ENCODE measurements at places on chromosomes 3 and 15.

DNA sequence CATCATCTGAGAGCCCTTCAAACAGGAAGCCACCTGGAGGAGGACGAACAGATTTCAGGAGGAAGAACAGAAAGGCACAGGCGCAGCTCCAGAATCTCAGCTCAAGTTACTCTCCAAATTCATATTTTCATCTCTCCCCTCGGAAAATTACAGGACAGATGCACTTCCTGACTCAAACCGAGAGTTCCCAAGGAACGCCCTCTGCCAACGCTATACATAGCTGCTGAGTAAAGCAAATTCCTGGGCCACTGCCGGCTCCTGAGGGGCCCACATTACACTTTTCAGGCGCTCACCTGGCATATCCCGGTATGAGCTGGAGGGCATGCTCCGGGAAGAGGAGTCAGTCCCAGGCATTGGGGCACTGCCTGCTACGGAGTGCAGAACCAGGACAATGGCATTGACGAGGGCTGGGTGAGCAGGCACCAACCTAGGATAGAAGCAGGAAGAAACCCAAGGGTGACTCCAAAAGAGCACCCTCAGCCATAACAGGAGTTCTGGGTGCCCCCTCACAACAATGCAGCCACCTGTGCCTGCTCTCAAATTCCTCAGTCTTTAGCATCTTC is 11.2 kb downstream of the UBL7 start:
- no peak for DNase-seq

DNA sequence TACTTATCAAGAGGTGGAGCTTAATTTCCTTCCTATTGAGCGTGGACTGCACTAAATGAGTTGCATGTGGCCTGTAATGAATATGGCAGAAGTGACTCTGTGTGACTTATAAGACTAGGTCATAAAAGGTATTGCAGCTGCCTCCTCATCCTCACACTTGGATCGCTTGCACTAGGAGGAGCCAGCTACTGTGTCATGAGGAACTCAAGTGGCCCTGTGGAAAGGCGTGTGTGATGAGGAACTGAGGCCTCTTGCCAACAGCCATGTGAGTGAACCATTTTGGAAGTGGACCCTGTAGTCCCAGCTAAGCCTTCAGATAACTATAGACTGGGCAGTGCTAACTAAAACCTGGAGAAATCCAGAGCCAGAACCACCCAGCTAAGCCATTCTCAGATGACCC is 7.1 kb upstream of the SLC30A4 start:
- DNase-seq = no peak

GRCh38 chr15:38670128-38671005 is 105.8 kb upstream of the RASGRP1 start:
- peak; percentile 37 for DNase-seq

DNA sequence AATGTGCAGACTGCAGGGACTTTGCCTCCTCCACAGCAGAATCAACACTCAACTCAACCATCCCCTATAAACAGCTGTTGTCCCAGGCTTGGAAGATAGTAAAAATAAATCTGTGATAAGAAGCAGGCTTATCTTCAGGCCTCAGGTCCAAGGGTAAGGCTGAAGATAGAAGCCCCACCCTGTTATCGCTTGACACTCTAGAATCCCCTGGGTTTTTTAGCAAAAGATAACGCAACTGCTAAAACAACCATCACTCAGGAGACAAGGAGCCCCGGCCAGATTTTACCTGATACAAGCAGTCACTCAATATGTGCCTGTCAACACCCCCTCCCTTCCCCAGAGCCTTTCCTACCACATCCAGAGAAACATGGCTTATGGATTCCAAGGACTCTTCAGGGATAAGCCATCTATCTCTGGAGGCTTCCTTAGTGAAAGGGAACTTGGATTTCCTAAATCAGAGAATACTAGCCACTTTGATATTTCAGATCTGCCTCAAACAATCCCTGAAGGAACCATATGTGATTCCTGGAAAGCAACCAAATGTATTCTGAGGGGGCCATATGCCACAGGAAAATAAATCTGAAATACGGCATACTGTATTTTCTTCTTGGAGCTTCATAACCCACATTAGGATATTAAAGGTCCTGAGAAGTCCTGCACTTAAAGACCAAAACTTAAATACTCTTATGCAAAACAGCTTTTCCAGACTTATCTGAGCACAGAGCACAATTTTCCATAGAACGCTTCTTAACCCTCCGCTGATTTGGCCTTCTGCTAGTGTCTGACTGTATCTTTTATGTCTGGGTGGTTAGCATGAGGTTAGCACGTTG is 60.4 kb downstream of the LYZL4 start:
- no peak for DNase-seq

DNA sequence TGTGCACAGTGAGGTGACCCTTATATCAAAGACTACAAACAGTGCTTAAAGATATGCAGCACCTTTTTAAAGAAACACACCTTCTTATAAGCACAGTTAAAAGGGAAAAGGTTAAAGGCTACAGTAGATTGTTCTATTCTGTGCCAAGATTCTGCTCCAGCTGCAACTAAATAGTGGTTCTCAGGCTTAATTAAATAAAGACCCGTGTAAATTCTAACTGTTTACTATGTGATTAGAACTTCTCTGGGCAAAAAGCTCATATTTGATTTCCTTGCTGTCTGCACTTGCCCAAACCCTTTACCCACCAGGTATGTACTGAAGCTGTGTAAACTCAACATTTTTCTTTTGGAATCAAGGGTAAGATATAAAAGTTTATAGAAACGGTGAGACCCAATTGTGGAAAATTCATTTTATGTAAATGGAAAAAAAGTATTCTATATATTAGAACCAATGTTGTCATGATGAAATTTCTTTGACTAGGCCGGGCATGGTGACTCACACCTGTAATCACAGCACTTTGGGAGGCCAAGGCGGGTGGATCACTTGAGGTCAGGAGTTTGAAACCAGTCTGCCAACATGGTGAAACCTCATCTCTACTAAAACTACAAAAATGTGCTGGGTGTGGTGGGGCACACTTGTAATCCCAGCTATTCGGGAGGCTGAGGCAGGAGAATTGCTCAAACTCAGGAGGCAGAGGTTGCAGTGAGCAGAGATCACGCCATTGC is 230.6 kb downstream of the MECOM start:
- DNase-seq = no peak

DNA sequence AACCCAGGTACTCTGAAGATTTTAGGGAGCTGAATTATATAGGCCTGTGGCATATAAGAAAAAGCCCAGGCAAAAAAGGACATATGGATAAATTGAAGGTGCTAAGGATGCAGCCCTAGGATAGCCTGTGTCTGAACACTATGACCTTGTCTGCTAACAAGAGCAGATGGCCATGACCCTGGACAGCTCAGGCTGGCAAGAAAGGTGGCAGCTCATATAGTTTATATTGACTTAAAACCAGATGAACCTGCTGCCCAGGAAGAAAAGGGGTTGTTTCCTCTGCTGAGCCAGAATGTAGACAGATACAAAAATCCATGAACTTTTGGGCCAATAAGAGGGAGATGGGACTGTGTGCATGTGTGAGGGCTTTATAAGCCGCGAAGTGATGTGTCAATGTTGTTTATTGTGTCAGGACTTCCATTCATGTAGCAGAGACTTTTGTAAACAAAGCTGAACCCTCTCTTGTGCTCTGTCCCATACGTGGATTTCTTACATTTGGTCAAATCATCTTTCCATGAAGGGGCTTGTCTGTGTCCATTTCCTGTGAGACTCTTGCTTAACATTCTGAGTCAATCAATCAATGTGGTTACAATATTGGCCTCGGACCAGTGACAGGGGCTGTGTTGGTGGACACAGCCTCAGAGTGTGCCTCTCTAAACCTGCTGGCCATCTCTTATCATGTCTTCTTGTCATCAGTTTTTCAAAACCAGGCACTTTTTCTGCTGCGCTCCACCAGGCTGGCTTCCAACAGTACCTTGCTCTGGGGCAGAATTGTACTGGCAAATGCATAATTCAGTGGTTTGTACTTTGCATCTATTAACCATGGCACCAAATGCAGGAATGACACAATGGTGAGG is 321.2 kb downstream of the WDR72 start:
- DNase-seq = no peak

DNA sequence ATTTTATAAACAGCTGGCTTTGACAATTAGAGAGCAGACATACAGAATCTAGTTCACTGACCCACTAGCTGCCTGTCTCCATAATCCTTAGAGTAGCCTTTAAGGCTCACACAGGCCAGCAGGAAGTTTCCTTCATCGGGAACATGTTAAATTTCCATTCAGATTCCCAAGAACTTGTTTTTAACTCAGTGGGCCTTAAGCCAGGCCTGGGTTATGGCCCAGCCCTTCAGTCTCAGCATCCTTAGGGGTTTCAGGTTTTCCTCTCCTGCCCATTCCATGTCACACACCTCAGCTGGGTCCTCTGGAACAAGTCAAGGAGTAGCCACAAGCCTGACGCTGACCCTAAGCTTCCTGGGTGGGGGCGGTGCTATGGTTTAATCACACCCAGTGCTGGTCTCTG is 15.0 kb downstream of the CDAN1 start:
- DNase-seq = no peak

DNA sequence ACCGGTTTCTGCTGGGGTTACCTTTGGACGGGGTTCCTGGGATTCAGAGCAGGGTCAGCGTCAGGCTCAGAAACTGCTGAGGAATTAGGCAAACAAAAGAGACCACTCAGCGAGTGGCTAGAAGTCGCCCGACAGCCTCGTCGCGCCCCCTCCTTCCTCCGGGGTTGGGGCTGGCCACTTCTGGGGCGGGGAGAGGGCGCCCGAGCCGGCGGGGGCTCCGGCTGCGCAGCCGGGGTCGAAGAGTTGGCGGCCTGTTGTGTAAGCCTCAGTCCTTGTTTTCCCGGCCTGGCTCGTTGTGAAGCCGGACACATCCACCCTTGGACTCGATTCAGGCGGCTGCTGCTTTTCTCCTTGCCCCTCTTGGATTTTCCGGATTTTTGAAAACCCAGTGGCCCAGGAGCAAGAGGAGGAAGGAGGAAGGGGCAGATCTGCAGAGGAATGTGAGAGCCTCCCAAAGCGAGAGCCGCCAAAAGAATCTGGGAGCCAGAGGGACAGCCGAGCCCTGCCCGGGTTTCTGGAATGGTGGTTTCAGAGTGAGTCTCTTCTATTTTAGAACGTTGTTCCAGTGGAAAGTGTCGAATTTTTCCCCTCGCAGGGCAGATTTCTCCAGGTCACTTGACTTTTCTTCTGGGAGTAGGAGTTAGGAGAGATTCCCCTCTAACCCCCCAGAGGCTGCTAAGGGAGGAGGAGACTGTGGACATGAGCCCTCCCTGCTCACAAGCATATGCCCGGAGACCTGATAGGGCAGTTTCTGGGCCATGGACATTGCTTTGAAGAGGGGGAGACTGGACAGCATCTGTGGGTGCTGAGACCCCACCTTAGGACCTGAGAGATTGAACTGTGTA is 666 bp downstream of the SNX33 start:
- DNase-seq = no peak

- DNase-seq = peak; percentile 39
These were observed 43.9 kb upstream of the RYK start for GRCh38 chr3:134294302-134295280.

DNA sequence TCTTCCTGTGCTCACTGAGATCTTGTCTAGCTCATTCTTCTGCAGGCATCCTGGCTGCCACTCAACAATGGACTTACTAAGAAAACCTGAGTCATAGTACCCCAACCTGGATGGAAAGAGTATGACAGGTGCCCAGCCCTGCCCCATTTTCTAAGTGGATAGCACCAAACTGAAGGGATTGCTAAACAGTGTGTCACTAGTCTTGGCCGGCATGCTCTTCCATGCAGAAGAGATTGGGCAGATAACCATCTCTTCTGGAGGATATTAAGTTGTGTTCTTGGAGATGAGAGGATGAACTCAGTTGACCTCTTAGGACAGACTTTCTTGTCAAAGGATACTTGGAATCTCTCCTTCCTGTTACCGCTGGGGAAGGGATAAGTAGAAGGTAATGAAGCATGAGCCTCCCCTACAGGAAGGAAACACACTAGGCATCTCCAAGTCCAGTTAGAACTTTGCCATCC is 797.5 kb downstream of the AGBL1 start:
- DNase-seq = no peak

- no peak for DNase-seq
These were observed 826.2 kb downstream of the ROBO1 start for GRCh38 chr3:78941587-78941986.

GRCh38 chr3:46206282-46207015 is 1.7 kb downstream of the CCR1 start:
- DNase-seq = no peak

- DNase-seq = no peak
These were observed 124.8 kb downstream of the SV2B start for GRCh38 chr15:91224755-91225380.

- no peak for DNase-seq
These were observed 11.3 kb downstream of the P3H2 start for GRCh38 chr3:190109441-190109840.

- DNase-seq = no peak
These were observed 1.0 kb downstream of the IQSEC1 start for GRCh38 chr3:13072239-13072599.

GRCh38 chr15:36960179-36960946 is 140.0 kb downstream of the MEIS2 start:
- DNase-seq = no peak

DNA sequence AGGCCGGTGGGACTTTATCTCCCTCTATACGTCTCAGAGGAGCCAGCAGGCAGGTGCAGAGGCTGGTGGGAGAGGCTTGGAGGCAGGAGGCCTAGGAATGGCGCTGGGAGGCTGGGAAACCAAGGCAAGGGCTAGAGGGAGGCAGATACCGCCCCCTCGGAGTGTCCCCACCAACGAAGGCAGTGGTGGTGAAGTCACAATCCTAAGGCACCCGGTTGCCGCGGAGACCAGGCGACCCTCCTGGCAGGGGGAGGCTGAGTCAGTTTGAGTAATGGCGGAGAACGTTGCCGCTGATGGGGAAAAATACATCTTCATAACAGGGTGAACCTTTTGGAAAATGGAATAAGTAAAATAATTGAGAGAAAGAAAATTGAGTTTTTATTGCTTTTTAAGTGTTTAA is 29.9 kb upstream of the CACNA2D2 start:
- DNase-seq = no peak

GRCh38 chr3:138786788-138787271 is 47.9 kb downstream of the PIK3CB start:
- no peak for DNase-seq

GRCh38 chr3:141945726-141946485 is 69.5 kb downstream of the ATP1B3 start:
- no peak for DNase-seq

DNA sequence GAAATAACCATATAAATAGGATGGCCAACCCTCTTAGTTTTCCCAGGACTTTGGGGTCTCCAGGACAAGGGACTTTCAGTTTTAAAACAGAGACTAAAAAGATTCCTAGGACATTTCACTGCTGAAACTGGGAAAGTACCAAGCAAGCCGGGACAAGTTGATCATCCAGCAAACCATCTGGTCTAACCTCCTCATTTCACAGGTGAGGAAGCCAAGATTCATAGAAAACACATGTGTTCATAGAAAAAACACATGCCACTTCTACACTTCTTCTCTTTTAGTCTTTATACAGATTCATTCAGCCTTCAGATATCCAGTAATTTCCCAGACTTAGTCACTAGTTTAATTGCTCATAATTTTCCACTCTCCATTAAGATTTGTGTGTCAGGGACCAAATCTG is 165.6 kb upstream of the CCDC54 start:
- no peak for DNase-seq
